ENCODE measurements at places on chromosomes 13 and 19.

GRCh38 chr13:113854238-113855011, 9.5 kb downstream of the GAS6 start:
- DNase-seq: peak; percentile 48

DNA sequence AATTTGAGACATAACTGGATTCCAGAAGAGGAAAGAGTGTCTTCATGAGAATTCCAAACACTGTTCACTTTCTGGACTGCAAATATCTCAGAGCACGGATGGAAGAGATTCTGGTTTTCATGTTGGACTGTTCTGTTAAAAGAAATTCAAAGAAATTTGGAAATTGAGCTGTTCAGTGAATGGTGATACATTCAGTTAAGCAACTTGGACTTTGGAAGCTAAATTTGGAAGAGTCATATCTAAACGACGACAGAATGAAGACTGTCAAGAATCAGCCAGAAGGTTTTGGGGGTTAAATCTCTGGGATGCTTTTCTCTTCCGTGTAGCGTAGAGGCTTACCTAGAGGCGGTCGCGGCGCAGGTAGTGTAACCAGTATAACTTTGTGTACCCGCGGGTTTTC, 25.6 kb downstream of the SAFB start:
- DNase-seq: no peak

GRCh38 chr13:25371875-25372283, at the start of gene ATP8A2:
Gene ATP8A2 (plus strand): TSS chr13:25371974. CDS start chr13:25372213, 239 bp downstream.
- no peak for DNase-seq

GRCh38 chr19:39934584-39935363, at the start of gene FCGBP:
Gene FCGBP (minus strand): TSS chr19:39934634.
- peak; percentile 11 for DNase-seq

GRCh38 chr13:49298903-49299605, 51.3 kb downstream of the CDADC1 start:
- no peak for DNase-seq

GRCh38 chr13:67372868-67373464, 142.8 kb upstream of the PCDH9 start:
- DNase-seq: no peak

Data from inflammatory macrophage treated with lipopolysaccharide for 4 hours (primary cell).